ENCODE measurements at places on chromosomes 2 and 18. TPM values are rescaled to one million over a fixed set of nuclear protein-coding genes. Genes with fewer than 3 reads are reported as not detected.

DNA sequence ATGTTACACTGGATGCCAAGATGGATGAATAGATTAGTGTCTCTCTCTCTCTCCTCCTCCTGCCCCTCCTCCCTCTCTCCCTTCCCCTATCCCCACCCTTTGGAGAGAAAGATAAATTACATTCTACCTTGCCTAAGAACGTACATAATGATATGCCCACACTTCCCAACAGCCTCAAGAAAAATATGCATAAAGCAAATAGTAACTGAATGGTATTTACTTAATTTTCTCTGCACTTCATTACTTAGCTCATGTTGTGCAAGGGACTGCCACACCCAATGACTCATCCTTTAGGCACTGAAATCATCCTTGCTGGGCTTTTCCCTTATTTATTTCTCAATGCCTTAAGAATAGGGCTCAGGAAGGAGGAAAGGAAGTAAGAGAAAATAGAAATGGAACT, 137.3 kb upstream of the PID1 start:
- H3K4me3 ChIP-seq: no peak overlapping the region
- H3K27ac ChIP-seq: no peak overlapping the region
- H3K27me3 ChIP-seq: peaks cover 2% of the 10 kb centered on the region
- no peaks in the 10 kb centered on the region for H3K36me3 ChIP-seq
- DNase-seq: no peak

- H3K4me1 ChIP-seq: no peaks in the 10 kb centered on the region
- H3K27me3 ChIP-seq: no peaks in the 10 kb centered on the region
- H3K36me3 ChIP-seq: no peaks in the 10 kb centered on the region
- H3K27ac ChIP-seq: no peak overlapping the region
- H3K4me3 ChIP-seq: no peak overlapping the region
These were observed 2.9 kb upstream of the MAB21L4 start for GRCh38 chr2:240898731-240899467.

DNA sequence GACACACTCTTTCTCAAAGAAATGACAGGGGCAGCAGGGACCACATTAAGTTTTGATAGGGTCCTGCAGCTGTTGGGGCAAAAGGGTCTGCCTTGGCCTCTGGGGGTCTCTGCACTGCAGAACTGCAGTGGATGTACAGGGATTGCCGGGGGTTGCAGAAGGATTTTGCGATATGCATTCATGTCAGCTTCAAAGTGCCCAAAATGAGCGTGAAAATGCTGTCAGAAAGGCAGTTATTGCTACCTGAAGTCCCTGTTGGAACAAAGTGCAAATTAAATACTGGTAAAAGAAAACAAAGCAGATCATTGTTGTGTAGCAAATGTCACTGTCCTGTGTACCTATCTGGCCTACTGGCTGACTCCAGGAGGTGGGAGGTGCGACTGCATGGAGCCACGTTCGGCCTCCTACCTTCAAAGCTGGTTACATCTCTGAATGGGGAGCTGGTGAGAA, 78.8 kb upstream of the MAP4K3 start:
- H3K36me3 ChIP-seq: no peaks in the 10 kb centered on the region
- no peak overlapping the region for H3K27ac ChIP-seq
- peaks cover 33% of the 10 kb centered on the region for H3K4me1 ChIP-seq

CABLES1 gene
- total RNA-seq: 3.8 TPM

GRCh38 chr2:7517851-7518250, 600.6 kb downstream of the RNF144A start:
- peak overlapping the region; percentile 63 for H3K27ac ChIP-seq
- DNase-seq: no peak
- peaks cover 8% of the 10 kb centered on the region for H3K36me3 ChIP-seq
- H3K27me3 ChIP-seq: no peaks in the 10 kb centered on the region

TFCP2L1 gene
- total RNA-seq: 0.05 TPM
